ENCODE measurements at places on chromosomes 6 and 20.

DNA sequence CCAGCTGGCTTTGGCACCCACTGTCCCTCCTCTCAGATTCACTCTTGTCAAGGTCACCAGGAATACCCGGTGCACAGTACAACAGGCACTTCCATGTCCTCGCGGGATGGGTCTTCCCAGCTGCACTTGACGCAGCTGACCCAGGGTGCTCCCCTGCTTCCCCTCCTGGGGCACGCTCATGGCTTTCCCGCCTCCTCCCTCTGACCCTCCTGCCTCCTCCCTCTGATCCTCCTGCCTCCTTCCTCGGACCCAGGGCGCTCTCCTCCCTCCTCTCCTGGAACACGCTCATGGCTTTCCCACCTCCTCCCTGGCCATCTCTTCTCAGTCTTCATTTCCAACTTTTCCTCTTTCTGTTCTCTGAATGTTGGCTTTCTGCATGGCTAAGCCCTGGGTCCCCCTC lies 42.1 kb downstream of the FAM209B start:
- no peak for DNase-seq

DNA sequence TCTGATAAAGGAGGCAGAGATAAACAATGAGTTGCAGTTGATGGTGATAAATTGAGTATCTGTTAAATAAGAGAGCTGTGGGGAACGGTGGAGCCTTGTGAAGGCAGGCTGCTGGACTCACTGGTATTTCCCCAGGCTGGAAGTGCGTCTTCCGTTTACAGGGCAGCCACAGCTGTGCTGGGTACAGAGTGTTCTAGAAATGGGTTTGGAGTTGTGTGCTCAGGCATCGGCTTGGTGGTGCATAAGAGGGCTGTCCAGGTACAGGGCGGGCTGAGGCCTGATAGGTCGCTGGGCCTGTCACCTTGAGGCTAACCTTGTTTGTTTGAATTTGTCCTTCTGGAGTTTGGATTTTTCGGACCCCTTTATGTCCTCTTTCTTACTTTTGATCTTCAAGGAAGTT lies 39.3 kb downstream of the ARID1B start:
- DNase-seq: peak; percentile 29

DNA sequence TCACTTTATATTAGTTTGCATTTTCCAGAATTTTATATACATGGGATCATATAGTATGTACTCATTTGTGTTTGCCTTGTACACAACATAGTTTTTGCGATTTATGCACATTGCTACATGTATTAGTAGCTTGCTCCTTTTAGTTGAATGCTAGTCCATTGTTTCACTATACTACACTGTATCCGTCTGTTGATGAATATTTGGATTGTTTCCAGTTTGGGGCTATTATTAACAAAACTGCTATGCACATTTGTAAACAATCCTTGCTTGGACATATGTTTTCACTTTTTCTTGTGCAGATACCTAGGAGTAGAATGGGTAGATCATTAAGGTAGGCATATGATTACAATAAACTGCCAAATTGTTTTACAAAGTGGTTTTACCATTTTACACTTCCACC lies 3.9 kb upstream of the LRRC1 start:
- no peak for DNase-seq

GRCh38 chr6:41150671-41151070 lies 3.5 kb downstream of the TREML1 start:
- DNase-seq: no peak

DNA sequence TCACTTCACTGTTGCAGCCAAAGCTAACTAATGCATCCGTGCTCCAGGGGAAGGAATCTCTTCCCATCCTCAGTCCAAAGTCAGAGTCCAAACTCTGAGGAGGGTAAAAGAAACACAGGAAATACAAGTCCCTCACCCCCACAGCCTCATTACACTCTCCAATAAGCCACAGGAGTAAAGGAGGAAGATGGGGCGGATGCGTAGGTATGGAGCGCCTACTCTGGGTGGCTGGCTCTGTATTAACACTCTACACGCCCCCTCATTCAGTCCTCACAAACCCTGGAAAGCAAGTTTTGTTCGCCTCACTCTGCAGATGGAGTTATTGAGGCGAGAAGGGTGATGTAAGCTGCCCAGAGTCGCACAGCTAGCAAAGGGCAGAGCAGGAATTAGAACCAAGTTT lies 242.9 kb downstream of the NRN1 start:
- no peak for DNase-seq

- DNase-seq: no peak
Measured at GRCh38 chr6:91710342-91710741, 1123.5 kb upstream of the MAP3K7 start.

DNA sequence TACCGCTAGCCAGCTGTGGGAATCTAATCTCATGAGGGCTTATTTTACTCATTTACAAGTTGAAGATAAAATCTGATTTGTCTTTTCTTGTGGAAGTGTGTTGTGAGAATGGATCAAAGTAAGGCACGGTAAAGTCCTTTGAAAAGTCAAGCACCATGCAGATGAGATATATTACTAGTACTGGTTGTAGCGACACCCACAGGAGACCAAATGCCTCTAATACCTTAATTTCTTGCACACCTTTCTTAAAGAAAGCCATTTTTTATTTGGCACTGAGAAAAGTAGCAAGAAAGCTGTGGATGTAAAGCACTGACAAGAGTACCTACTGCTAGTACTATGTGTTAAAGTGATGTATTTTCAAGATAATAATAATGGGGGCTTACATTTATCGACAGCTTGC lies 191.0 kb upstream of the MMS22L start:
- DNase-seq: no peak

GRCh38 chr20:17493173-17493572 lies 38.0 kb downstream of the BFSP1 start:
- no peak for DNase-seq

DNA sequence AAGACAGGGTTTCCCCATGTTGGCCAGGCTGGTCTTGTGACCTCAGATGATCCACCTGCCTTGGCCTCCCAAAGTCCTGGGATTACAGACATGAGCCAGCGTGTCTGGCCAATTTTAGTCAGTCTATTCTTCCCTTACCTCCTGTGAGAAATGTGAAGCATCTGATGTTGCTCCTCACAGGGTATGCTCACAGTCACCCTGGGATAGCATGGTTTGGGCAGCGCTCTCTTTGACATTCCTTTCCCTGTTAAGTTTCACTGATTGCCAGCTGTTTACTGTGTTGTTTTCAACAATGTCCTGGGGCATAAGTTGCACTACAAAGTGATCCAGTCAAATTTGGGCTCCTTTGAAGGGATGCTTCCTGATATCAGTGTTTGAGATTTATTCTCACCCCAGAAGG lies 13.1 kb downstream of the CDC5L start:
- no peak for DNase-seq

GRCh38 chr20:50373674-50374286 lies 136.4 kb upstream of the PTPN1 start:
- DNase-seq: no peak

DNA sequence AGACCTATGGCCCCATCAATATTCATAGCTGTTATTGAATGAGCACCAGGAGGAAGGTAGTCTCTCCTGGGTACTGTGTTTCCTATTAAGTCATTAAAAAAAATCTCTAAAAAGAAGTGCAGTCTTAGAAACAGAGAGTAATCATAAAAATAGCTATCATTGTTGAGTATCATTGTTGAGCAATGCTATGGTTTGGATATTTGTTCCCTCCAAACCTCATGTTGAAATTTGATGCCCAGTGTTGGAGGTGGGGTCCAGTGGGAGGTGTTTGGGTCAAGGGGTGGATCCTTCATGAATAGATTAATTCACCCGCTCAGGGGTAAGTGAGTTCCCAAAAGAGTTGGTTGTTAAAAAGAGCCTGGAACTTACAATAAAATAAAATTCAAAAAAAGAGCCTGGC lies 88.1 kb upstream of the IYD start:
- DNase-seq: no peak

DNA sequence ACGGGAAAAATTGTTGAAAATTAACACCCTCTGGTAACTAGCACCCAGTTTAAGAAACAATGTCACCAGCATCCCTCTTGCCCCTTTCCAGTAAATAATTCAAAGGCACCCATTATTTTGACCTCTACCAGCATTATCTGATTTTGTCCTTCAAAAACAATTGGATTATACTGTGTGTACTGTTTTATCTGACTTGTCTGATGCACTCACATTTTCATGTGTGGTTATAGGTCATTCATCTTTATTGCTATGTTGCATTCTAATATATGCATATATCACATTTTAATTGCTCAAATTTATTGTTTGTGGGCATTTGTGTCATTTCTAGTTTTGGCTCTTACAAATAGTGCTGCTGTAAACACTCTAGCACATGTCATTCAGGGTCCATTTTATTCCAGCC lies 260.9 kb upstream of the PRDM1 start:
- no peak for DNase-seq

GRCh38 chr20:31540406-31540805 lies 26.2 kb downstream of the HM13 start:
- DNase-seq: no peak

DNA sequence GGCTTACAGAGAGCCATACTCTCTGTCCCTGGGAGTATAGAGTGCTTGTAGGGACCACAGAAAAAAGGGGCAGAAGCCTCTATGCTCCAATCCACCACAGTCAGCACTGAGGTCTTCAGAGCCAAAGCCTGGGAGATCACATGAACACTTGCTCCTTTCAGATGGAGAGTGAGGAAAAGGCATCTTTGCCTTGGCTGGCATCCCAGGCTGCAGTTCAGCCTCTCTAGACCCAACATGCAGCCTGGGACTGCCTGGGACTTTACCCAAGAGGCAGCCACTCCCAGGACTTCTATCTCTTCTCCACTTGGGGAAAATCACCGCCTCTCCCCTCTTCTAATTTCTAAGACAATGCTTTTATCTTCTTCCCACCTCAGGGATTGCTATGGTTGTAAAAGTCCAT lies 46.5 kb upstream of the MYLIP start:
- DNase-seq: no peak

GRCh38 chr6:16421462-16421960 lies 183.1 kb downstream of the GMPR start:
- DNase-seq: no peak

GRCh38 chr6:138728662-138729061 lies 44.9 kb upstream of the CCDC28A start:
- no peak for DNase-seq

- DNase-seq: no peak
Measured at GRCh38 chr20:54479138-54479906, 3.9 kb downstream of the DOK5 start.

GRCh38 chr6:155436981-155437749 lies 18.5 kb downstream of the NOX3 start:
- DNase-seq: no peak

- no peak for DNase-seq
Measured at GRCh38 chr6:148761527-148762011, 14.7 kb downstream of the UST start.

- no peak for DNase-seq
Measured at GRCh38 chr20:46306743-46307138, 1.6 kb downstream of the CDH22 start.

DNA sequence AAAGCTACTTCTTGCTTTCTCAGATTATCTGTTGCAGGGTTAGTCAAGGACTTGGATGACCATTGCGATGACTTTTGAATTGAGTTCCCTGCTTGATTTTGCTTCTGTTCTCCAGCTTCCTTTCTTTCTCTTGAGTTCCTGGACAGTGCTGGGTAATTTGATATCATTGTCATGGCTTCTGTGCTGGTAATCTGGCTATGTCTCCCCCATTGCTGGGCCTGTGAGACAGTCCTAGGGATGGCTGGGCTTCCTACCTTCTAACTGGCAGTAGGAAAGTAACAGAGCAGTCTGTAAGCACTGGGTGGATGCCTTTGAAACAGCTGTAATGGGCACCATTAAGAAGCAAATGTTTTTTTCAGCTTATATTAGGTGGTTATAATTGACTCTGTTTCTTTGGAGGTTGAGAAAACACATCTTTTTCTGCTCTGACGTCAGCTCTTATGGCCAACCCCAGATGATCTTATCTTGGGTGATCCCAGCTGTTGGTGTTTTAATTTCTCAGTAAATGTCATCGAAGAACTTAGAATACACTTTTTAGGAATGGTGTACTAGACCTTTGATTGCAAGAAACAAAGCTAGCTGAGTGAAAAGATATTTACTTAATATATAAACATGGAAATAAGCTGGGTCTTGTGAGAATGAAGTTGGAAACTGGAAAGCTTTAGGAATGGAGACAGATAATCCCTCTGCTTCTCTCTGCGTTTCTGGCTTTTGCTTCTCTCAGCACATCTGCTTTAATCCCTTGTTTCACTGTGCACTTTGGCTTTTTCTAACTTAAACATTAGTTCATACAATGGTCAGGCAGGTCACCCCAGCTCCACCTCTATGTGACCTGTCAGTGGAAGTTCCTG lies 195.0 kb upstream of the MAN1A1 start:
- no peak for DNase-seq

- no peak for DNase-seq
Measured at GRCh38 chr6:69232496-69232895, 564.3 kb downstream of the LMBRD1 start.

GRCh38 chr6:11214084-11214833 lies 18.2 kb downstream of the NEDD9 start:
- no peak for DNase-seq

GRCh38 chr6:164168595-164168994 lies 754.1 kb downstream of the QKI start:
- no peak for DNase-seq

DNA sequence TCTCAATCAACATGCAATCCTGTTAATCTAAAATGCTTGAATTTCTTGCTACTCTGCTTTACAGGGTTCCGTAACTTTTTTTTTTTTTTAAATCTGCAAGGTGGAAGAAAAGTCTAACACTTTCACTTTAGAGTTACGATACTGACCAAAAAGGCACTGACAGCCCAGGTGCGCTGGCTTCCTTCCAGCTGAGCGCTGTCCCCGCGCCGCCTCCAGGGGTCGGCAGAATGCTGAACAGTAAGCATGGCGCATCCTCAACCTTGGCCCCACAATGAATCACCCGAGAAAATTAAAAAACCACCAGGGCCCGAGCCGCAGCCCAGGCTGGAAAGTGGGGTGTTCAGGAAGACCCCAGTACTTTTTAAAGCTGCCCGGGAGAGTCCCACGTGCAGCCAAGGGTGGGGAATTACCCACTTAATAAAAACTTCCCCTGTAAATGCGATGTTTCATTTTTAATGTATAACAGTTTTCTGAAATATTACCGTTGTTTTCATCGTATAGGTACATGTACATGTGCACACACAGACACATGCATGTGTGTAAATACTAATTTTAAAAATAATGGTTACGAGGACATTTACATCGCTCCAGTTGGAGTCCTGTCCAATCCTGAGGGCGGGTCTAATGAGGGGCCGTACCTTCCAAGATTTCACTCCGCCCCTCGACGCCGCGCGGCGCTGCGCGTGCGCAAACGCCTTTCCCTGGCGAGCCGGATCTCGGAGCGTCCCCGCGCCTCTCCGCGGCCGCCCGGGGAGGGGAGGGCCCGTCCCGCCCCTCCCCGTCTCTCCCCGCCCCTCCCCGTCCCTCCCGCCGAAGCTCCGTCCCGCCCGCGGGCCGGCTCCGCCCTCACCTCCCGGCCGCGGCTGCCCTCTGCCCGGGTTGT lies at the start of gene GINM1:
TSS of gene GINM1 (plus strand) at position 849 of the 883 bp plus-strand sequence. CDS start 40 bp downstream, outside the sequence.
- DNase-seq: peak; percentile 94
